ENCODE measurements at places on chromosomes 5 and 9.

GRCh38 chr5:38518341-38518740 is 38.1 kb downstream of the LIFR start:
- DNase-seq, result no peak

DNA sequence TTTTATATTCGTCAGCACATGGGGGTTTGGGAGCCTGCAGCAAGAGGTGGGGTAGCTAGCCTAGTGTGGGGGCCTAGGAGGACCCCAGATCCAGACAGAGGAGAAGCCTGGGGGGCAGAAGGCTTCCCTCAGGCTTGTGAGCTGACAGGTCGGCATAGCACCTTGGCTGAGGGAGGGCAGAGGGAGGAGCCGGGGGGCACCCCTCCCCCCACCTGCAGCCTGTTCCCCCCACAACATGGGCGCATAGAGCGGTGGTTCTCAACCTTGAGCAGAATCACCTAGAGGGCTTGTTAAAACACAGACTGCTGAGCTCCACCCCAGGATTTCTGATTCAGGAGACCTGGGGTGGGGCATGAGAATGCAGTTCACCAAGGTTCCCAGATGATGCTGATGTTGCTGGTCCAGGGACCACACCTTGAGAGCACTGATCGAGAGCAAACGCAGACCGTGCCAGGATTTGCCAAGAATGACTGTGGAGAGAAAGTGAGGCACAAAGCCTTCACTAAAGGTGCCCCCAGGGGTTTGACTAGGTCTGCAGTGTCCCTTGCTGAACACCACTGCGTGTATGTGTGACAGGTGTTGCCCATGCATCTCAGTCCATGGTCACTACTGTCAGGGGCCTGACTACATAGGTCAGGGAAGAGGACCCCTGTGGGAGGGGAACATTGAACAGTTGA is 163.3 kb downstream of the MACROH2A1 start:
- DNase-seq, result peak; percentile 34

DNA sequence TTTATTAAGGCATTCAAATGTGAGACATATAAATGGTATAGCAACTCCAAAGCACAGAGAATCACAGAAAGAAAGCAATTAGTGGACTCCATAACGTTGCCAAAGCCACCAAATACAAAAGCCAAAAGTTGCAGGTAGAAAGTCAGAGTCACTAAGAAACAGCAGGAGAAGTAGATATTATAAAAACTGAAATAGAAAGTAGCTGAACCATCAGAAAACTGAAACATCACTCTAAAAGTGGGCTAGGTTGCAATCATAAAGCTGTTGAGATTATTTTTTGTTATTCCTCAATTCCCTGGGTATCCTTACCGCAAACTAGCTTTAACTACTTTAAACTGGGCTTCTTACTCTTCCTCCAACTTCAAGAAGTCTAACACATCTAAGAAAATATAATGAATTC is 108.1 kb upstream of the ARRDC3 start:
- DNase-seq, result no peak

DNA sequence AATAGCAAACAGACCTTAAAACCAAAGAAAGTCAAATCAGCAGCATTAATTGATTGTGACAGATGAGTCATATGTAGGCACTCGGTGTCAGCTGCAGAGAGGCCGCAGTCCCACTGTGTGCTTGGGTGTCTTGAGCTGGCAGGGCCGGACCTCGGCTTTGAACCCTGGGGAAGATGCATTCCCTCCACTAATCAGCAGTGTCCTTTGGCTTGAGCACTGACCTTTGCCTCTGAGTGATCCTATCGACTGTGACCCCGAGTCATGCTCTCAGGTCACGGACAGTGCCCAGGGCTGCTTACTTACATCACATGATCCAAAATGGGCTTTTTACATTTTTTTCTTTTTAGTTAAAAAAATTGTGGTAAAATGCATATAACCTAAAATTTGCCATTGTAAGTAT is 188.7 kb downstream of the GADD45G start:
- no peak for DNase-seq

- DNase-seq, result no peak
These were observed 1.0 kb upstream of the TRPM3 start for GRCh38 chr9:71122421-71122820.

GRCh38 chr5:79853676-79854418 is 137.2 kb downstream of the MTX3 start:
- DNase-seq, result peak; percentile 39

GRCh38 chr5:178279723-178280438 is 47.3 kb upstream of the PHYKPL start:
- DNase-seq, result peak; percentile 16

GRCh38 chr5:17912794-17913193 is 278.5 kb downstream of the TAF11L14 start:
- no peak for DNase-seq

- DNase-seq, result no peak
These were observed 75.4 kb downstream of the UHRF2 start for GRCh38 chr9:6488395-6488794.

GRCh38 chr5:97657239-97657638 is 474.2 kb upstream of the RIOK2 start:
- no peak for DNase-seq

- peak; percentile 85 for DNase-seq
These were observed 62.3 kb downstream of the LHFPL2 start for GRCh38 chr5:78586251-78586650.

DNA sequence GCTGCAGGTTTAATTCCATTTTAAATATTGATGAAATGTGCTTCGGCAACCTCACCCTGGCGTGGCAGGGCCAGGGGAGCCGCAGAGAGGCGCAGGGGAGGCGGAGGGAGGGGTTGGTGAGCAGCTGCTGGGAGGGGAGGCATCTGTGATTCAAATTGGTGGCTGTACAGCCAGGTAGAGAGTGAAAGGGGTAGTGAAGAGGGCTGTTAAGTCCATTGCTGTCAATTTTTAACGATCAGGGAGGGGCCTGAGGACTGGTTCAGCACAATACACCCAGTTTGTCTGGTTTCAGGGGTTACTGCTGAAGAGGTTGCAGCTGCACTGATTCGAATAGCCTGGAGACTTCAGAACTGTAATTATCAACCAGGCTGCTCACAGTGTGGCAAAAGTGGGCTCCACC is 31.3 kb downstream of the LHX6 start:
- DNase-seq, result no peak

- DNase-seq, result no peak
These were observed 400.0 kb upstream of the SLC24A2 start for GRCh38 chr9:20188616-20189369.

- DNase-seq, result no peak
These were observed 89.3 kb upstream of the SLCO4C1 start for GRCh38 chr5:102385365-102385764.

DNA sequence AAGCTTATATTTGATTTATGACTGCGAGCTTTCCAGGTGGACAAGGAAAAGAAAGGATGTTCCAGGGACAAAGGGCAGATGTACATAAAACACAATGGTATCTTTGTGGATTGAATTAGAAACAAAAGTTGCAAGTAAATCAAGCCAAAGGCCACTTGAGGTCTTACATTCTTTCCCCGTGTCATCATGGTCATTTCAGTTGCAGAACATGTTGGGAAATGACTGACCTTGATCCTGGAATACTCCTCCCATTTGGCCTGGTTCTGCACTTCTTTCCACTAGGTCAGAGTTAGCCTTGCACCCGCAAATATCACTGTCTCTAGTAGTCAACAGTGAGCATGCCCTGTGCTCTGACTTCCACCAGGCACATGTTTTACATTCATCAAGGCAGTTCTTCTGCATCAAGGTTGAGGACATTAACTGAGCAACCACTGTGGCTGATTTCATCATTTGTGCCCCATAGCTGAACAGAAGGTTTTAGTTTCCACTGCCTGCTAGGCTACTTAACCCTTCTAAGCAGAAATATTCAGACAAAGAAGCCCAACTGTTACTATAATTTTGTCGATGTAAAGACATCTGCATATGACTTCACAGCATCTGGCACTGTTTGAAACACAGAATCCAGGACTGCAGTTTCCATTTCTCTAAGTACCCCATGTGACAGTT is 1161.7 kb upstream of the DMAC1 start:
- no peak for DNase-seq

- DNase-seq, result peak; percentile 15
These were observed 721 bp downstream of the PTGES start for GRCh38 chr9:129751841-129752801.

DNA sequence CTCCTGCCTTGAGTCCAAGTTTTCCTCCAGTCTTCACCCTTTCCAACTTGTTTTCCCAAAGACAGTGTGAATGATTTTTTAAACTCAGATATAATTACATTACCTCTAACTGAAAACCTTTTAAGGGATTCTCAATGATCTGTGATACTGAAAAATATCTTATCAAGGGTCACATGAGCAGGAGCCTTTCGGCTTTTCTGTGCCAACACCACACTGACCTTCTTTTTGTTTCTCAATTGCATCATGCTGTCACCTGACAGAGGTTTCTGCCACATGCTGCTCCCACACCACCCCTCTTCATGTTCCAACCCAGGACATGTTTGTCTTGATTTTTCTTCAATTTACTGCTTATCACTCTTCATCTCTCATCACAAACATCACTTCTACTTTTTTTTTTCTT is 820.0 kb downstream of the PRELID2 start:
- DNase-seq, result no peak

Data from SJSA1 (cell line).